Stimulated activated CD8-positive, alpha-beta memory T cell treated with anti-CD3 and anti-CD28 coated beads, Interleukin-4, amount 100 ng/mL, for 4 hours (primary cell): ENCODE measurements at places on chromosomes 11 and 22.

GRCh38 chr22:20463324-20464095 lies 25.9 kb upstream of the SCARF2 start:
- no peak for DNase-seq

DNA sequence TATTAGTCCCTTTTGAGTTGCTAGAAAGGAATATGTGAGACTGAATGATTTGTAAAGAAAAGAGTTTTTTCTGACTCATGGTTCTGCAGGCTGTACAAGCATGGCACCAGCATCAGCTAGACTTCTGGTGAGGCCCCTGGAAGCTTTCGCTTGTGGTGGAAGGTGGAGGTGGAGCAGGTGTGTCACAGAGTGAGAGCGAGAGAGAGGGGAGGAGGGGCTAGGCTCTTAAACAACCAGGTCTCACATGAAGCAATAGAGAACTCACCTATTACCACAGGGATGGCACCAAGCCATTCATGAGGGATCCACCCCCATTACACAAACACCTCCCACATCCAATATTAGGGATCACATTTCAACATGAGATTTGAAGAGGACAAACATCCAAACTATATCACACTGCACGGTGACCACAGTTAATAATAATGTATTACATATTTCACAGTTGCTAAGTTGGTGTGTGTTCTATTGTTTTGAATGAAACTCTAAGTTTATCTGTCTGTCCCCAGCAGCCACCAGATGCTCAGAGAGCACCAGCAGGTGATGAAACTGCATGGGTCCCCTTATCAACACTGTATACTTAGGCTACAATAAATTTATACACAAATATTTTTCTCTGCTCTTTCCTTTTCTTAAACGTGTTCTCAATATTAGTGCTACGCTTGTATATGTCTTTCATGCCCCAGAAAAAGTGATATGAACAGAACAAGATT lies 14.1 kb downstream of the ZFP91 start:
- peak; percentile 24 for DNase-seq

DNA sequence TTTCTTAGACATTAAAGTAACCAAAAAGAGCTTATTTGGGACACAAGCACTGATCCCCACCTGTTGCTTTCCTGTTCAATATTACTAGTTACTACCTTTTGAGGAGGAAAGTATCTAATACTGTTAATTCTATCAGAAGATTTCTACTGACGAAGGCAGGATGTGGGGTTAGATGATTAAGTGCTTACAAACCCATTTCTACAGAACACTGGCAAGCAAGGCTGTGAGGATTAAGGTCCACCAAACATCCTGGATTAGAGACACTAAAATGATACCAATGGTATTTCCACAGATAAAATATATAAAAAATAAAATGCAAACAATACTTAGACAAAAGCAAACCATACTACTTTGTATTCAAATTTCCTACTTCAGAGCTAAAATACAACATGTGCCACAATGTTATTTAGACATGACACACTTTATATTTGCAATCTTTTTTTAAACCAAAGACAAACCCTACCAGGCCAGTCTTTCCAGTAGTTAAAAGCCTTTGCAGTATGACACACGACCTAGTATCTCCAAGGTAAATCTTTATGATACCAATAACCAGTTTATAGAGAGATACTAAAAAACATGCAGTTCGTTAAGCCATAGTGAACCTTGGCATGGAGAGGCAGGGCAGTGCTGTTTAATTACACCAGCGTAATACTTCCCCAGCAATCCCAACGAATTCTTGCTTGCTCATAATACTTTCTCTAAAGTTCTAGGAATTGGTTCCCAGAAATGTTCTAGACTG lies 71.2 kb upstream of the TP53AIP1 start:
- DNase-seq: no peak

GRCh38 chr11:91730620-91731019 lies 494.0 kb upstream of the FAT3 start:
- DNase-seq: no peak

- no peak for DNase-seq
Measured at GRCh38 chr11:33801821-33802193, 27.5 kb upstream of the FBXO3 start.

GRCh38 chr11:74678041-74678440 lies 53.2 kb downstream of the CHRDL2 start:
- no peak for DNase-seq

- DNase-seq: no peak
Measured at GRCh38 chr11:100438376-100438775, 248.7 kb upstream of the ARHGAP42 start.

- no peak for DNase-seq
Measured at GRCh38 chr11:15723966-15724365, 609.2 kb downstream of the INSC start.

DNA sequence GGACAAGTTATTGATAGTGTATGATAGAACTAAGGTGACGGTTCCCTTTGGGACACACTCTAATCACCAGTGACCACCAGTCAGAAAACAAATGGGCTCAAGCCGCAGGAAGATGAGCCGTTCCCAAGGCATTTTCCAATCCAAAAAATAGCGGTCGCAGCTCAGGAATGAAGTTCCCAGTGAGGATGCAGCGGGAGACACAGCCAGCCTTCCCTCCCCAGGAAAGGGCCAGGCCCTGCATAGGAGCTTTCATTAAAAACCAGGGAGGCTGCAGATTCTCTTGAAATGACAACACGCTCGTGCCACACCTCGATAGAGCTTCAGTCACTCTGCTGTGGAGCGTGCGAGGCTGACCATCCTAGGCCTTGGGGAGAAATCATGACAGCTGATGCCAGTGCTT lies 65.8 kb upstream of the WNT7B start:
- no peak for DNase-seq

DNA sequence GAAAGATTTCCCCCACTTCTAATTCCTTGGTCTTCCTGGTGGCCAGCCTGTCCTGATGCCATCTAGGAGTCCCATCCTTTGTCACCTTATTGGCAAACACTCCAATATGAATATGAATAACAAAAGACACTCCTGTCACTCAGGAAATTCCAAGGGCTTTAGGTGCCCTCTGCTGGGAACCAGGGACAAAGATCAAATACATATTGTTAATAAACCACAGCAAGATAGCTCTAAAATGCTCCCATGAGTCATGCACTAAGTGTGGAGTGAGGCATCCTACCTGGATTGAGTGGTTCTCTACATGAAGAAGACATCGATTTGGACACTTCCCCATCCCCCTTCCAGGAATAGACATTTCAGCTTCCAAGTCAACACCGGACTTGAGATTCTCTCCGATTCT lies 823.6 kb downstream of the TBC1D22A start:
- DNase-seq: no peak

DNA sequence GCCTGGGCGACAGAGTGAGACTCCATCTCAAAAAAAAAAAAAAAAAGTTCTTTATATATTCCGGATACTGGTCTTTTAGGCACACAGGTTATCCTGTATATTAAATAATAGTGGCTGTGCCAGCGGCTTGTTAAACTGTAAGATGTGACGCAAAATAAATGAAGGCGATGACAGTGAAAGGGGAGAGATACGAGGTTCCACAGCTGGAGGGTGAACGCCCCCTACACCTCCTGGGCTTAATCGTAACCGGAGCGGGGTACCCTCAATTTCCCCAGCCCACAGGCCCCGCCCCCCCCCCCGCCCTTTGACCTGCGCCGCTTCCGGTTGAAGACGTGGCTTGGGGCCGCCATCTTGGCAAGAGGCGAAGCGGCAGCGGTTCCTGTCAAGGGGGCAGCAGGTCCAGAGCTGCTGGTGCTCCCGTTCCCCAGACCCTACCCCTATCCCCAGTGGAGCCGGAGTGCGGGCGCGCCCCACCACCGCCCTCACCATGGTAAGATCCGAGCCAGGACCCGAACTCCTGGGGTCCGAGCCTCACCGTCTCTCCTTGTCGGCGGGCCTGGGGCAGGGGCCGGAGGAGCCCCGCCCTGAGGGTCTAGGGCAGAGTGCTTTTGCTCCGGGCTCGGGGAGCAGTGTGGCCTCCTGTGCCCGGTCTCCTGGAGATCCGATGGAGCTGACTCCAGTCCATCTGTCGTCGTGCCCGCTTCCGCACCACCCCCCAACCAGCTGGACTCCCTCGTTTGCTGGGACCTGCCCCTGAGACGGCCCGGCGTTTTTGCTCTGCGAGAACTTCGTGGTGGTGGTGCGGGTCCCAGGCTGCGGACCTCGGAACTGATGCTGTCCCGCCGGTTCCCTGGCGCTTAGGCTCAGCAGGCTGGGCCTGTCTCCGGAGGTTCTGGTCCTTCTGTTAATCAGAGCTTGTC lies at the start of gene ARCN1:
ARCN1 (plus strand) TSS at position 349 of the 920 bp plus-strand sequence; CDS start at position 488, 139 bp downstream.
- peak; percentile 41 for DNase-seq

GRCh38 chr22:29204455-29205183 lies 1.1 kb upstream of the EMID1 start:
- DNase-seq: no peak

- no peak for DNase-seq
Measured at GRCh38 chr22:36236388-36237319, 2.7 kb downstream of the APOL2 start.

- DNase-seq: no peak
Measured at GRCh38 chr11:75910426-75911145, 95.6 kb downstream of the UVRAG start.

GRCh38 chr11:121086866-121087265 lies 14.2 kb upstream of the TECTA start:
- no peak for DNase-seq

DNA sequence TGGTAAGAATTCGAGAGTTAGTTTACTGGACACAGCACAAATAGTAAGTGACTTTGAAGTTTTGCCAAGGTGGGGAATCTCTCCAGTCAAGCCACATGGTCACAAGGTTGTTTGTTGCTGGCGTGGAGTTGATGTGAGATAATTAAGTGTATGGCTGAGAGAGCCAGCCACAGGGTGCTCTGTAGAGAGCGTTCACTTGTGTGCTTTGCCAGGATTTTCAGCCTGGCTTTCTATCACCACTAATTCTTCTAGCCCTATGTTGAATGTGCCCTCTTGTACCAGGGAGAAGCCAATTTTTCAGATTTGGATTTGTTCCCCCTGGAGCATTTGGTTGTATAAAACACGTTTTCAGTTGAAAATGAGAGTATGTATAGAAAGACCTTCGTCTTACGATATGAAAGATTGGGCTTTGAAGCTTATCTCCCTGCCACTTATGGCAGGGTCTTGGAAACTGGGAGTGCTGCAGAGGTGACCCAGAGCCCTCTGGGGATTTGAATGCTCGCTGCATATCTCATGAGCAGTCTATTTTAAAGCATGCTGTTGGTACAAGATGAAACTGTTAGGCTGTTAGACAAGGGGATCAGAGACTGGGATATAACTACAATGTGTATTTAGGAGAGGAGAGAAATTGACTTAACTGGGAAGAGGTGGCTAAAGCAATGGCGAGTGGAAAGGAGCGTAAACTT lies 28.6 kb downstream of the CSRP3 start:
- DNase-seq: no peak

- no peak for DNase-seq
Measured at GRCh38 chr22:19527321-19527721, 3.1 kb upstream of the CLDN5 start.

DNA sequence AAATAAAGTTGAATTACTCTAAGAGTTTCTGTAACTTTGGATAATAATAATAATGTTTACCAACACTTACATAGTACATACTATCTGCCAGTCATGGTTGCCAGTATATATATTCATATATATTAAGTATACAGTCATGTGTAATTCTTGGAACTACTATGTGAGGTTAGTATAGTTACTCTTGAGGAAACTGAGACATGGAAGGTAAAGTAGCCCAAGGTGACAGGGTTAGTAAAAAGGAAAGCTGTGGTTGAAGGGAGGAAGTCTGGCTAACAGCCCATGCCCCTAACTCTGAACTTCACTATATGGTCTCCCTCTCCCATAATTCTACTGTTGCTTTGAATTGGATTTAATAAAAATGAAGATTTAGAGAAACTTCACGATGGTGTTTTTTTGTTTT lies 24.9 kb downstream of the FDX1 start:
- DNase-seq: no peak

DNA sequence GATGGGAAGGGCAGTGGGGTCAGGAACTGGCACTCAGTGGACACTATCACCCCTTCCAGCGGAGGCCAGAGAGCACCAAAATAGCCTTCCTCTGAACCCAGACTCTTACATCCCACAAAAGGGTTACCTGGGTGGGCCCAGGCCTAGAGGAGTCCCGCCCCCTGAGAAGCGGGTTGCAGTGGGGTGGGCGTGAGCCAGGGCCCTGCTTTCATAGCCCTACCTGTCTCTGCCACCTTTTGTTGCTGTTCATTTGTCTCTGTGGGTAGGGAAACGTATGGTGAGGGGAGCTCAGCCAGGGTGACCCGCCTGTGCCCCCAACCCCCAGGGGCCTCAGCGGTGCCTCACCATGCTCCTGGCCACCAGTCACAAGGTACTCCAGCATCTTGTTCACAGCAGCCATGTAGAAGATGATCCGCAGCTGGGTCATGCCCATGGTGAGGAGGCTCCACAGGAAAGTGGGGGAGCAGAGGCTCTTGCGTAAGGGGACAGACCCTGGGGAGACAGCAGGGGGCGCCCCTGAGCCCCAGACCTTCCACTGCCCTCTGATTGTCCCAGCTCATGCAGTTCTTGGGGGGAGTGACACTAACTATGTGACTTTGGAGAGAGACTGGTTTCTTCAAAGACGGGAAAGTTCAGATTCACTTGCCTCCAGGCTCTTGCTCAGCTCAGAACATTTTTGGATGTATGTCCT lies 24.0 kb downstream of the SLC43A1 start:
- no peak for DNase-seq

GRCh38 chr22:47651216-47651987 lies 889.0 kb downstream of the TBC1D22A start:
- DNase-seq: no peak

- DNase-seq: no peak
Measured at GRCh38 chr11:33861941-33862589, 29.8 kb downstream of the LMO2 start.

DNA sequence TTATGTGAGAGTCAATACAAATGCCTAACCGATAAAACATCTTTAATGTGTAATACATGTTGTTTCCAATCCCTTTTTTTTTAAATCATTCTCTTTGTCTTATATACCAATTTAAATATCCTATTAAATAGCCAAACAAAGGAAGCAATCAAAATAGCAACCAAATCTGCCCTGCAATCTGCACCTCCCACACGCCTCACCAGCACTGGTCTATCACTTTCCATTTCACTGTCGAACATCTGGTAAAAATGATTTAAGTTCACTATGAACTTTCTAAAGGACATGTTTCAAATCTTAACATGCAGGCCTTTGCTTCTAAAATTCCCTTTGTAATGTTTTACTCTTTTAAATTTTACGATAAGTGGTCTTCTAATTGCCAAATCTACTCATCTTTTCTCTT lies 1305.5 kb upstream of the TENM4 start:
- no peak for DNase-seq

GRCh38 chr22:39098026-39098425 lies 982 bp downstream of the APOBEC3H start:
- no peak for DNase-seq

DNA sequence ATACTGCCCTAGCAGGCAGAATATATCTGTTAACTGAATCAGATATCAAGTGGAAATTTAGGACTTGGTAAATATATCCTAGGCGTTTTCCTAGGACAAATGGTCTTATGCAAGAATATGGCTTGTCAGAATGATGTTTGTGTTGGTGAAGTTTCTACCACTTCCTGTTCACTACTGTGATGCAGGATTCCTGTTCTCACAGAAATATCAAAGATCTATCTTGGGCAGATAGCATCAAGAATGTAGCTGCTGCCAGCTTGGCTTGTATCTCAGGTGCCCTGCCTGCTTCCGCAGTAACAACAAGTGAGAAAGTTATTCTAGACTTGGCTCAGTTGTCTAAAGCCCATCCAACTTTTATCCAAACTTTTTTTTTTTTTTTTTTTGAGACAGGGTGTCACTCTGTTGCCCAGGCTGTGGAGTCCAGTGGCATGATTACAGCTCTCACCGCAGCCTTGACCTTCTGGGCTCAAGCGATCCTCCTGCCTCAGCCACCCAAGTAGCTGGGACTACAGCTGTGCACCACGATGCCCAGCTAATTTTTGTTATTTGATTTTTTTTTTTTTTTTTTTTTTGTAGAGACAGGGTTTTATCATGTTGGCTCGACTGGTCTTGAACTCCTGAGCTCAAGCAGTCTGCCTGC lies 61.3 kb downstream of the PPME1 start:
- no peak for DNase-seq
